ENCODE measurements at places on chromosomes 5 and 9.
A peak's percentile ranks its signal among the peaks of the same experiment; 100 is the strongest.

- peak; percentile 73 for DNase-seq
Measured at GRCh38 chr5:178249191-178249989, 16.8 kb upstream of the PHYKPL start.

DNA sequence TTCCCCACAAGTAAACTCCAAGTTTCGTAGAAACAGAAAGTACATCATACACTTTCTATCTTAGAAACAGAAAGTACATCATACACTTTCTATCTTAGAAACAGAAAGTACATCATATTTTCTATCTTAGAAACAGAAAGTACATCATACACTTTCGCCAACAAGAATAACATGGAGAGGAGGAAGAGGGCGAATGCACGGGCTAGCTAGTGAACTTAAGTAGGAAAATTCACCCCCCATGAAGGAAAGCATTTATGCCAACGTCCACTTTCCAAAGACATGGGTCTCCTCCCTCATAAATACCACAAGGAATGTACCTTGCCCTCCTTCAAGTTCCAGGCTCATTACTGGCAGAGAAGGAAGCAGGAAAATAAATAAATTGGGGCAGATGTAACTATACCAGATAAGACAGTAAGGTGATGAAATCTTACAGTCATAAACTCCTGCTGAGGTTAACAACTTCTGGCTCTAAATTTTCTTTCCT, 64.7 kb downstream of the FRMD3 start:
- DNase-seq, result peak; percentile 11

- DNase-seq, result no peak
Measured at GRCh38 chr9:136247947-136248637, 2.5 kb upstream of the QSOX2 start.

DNA sequence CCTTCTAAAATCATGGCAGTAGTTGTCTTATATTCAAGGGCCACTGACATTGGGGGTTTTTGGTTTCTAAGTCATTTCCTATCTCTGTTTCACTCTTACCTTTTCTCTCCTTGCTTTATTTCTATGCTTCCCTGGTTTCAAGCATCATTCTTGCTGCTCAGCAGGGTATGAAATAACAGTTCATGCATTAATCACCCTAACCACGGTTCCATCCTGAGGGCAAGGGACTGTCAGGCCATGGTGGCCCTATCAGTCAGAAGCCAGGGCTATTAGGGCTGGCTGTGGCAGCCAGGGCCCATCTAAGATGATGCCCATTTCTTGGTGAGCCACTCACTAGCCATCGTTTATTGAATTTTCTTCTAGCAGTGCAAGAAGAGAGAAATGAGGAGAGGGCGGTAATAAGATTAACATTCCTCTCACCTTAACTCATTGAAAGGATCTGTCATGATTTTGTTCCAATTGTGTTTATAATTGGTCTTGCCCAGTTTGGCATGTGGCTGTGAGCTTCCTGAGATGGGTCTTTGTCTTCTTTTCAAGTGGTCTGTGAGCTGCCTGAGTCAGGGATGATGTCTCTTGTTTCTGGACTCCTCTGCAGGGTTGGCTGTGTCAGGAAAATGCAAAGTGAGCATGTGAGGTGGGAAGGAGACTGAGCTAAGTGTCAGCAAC, 45.2 kb downstream of the CYSTM1 start:
- DNase-seq, result peak; percentile 41

GRCh38 chr5:131758520-131758900, 38.3 kb downstream of the FNIP1 start:
- DNase-seq, result no peak

GRCh38 chr5:181207214-181207959, 2.4 kb upstream of the TRIM7 start:
- peak; percentile 92 for DNase-seq

DNA sequence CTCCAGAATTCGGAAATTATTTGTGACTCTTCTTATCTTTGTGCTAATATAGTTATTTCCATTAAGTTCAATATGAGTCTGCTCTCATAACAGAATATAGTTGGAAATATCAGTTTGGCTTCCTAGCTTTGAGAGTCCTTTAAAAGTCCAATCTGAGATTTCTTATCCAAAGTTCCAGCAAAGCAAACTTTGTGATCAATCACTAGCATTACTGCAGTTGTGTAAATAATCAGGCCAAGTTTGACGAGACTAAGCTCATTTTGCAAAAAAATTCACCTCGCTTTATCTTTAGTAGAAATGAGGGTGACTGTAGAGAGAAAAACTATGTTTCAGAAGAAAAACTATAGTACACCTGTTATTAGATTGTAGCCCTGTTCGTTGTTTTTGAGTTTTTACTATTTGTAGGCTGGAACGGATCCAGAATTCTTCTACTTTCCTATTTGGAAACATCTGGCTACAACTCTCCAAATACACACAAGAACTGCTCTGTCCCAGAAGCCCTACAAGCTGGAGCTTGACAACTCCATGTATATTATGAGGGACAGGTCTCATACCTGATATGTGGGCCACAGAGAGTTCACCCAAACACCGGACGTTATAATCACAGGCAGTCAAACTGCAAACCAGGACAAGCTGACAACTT, 47.8 kb downstream of the RAPGEF1 start:
- DNase-seq, result no peak

GRCh38 chr5:84057211-84057610, 327.5 kb downstream of the EDIL3 start:
- DNase-seq, result no peak

DNA sequence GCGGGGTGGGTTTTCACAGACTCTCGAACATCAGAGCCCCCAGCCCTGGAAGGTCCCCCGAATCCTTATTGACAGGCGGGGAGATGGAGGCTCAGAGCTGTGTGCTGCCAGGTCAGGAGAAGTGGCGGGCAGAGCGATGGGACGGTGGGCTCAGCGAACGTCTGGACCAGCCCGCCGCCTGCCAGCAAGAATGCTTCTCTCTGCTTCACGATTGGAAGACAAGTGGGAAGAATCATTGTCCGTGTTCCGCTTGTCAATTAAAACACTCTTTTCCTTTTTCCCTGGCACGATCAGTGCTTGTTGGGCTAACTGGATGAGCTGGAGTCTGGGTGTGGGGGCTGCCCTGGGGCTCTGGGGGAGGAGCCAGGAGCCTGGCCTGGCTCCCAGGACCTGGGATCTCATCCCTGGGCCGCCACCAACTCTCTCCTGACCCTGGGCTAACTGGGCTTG, 1.6 kb downstream of the COL5A1 start:
- peak; percentile 59 for DNase-seq

GRCh38 chr5:39201160-39201780, 18.1 kb downstream of the FYB1 start:
- no peak for DNase-seq
